Left hindlimb (tissue), 1 donor: ENCODE measurements at places on chromosomes 11 and 22.

GRCh38 chr11:60844870-60845221 lies 2.9 kb downstream of the CCDC86 start:
- DNase-seq = no peak

- DNase-seq = no peak
Observed at GRCh38 chr22:44452531-44453420, 45.3 kb downstream of the RTL6 start.

DNA sequence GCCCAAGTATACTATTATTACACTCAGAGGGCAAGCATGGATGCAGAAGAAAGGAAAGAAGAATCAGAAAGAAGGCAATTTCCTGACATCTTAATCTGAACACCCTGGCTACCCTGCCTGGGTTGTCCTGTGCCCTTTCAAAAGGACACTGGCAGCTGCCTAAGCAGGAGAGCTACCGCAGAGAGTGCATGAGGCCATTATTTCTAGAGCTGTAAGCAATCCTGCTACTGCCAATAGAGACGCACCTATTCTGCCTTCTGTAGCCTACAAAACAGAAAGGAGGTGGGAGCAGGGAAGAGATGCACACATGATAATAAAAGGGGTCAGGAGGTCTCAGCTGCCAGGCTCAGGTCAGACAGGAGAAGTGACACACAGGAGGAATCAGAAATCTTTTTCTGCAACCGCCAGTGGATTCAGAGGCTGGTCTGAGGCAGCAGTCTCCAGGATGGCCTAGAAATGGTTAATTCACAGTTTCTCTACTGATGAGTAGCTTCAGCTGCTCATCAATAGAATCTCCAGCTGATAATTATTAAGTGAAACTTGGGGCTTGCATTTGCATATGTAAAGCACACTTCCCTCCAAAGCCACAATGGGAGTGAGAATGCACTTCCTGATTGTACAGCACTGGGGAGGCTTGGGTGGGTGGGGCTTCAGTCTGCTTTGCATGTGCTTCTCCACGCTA lies 253.9 kb downstream of the LARGE1 start:
- no peak for DNase-seq

DNA sequence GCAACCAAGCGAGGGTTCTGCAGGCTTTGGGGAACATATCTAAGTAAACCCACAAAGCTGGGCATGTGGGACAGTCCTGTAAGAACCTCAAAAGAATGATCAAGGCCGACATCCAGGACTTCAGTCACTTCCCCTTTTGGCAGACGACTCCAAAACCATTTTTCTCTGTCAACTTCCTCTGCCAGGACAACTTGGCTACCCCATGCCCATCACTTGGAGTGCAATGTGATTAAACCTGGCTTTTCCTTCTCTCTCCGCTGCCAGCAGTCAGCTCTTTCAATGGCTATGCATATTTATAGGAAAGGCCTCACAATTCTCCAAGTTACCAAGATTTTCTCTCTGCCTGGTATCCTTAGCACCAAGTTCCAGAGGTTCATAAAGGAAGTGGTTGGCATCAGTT lies 78.9 kb downstream of the C11orf58 start:
- DNase-seq = no peak

DNA sequence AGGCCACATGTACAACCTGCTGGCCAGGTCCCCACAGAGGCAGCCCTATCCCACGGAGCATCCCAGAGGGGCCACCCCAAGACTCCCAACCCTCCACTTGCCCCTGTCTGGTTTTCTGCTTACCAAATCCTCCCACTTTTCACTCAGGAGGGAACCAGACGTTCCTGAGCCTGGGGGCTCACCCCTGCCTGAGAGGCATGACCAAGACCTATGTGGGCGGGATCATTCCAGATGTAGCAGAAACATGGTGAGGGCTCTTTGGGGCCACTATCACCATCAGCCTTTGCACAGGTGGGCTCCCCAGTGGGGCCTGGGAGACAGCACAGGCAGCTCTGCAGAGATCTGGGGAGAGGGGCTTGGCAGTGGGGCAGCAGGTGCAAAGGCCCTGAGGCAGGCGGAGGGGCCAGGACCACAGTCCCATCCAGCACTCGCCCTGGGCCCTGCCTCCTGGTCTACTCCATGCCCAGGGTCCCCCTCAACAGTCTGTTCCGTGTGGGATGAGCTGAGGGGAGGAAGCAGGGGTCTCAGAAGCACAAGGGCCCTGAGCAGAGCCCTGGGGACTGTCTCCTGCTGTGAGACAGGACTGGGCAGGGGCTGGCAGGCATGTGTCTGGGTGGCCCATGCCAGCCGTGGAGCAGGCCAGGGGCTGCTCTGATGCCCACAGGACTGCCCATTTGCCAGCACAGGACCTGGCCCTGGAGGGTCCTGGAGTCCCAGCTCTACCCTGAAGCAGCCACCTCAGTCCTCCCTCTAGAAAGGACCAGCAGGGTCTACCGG lies 9.4 kb downstream of the PIM3 start:
- peak; percentile 26 for DNase-seq

GRCh38 chr11:39570526-39570925 lies 1888.9 kb downstream of the LRRC4C start:
- DNase-seq = no peak

- DNase-seq = no peak
Observed at GRCh38 chr11:93236741-93237675, 39.2 kb upstream of the SLC36A4 start.

GRCh38 chr11:46291441-46292150 lies 14.1 kb downstream of the CREB3L1 start:
- DNase-seq = no peak

DNA sequence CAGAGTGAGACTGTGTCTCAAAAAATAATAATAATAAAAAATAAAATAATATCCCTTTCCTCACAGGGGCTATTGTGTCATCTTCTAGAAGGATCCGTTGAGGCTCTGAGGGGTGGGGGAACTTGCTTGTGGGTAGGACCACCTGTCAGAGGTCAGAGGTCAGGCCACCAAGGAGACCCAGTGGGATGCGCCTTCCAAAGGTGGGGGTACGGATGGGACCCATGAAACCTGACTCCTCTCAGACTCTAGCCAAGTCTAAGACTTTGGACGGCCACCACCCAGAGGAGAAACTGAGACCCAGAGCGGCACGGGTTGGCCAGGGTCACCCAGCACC lies 367 bp upstream of the MMP11 start:
- no peak for DNase-seq

- no peak for DNase-seq
Observed at GRCh38 chr11:127443297-127443696, 442.7 kb upstream of the KIRREL3 start.

DNA sequence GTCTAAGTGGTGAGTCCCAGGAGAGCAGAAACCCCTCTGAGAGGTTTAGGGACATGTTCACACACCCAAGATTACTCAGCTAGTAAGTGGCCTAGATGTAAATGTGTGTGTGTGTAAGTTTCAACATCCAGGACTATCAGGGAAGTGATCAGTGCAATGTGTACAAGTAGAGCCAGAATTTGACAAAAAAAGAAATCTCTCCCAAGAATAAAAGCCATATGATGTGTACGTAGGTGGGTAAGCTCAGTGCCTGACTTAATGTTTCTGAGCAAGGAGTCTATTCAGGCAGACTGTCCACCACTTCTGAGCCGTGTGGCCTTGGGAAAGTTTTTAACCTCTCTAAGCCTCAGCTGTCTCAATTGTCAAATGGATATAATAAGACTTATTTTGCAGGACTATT lies 133.8 kb upstream of the NAV2 start:
- no peak for DNase-seq

DNA sequence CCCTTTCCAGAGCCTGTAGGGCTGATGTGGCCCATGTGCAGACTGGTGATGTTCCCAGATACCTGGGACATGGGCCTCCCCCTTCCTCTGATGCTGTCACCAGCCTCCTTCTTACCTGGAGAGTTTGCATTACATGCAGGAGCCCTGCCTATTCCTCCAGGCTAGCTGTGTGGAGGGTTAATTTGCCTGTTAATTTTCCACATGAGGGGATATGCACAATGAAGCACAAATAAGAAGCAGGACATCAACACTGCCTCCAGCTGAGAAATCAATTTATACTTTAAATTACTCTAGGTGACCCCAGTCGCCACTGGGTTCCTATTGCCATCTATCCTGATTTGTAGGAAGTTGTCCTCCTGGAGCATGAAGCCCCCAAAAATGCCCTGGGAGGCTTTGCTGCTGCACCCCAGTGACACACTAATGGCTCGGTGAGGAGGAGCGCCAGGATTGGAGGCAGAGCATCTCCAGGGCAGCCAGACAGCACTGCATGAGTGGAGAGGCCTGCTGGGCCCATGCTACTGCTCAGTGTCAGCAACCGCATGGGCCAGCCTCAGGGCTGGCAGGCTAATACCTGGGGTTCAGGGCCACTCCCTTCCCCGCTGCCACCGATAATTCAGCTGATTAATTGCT lies 101.6 kb upstream of the USP47 start:
- DNase-seq = no peak

DNA sequence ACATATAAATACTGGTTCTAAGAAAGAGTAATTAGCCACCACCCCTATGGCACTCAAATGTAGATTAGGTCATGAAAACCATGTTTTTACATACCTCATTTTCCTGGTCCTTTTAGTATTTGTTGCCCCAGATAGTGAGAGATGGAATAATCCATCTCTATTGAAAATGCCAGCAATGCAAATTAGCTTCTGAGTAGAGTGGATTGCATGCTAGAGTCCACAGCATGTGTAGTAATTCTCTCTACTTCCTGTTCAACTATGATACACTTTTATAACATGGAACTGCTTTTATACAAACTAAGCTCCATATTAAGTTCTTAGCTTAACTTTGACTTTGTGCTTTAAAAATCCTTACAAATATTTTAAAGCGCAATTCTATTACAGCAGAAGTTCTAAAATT lies 73.2 kb downstream of the TRPC6 start:
- no peak for DNase-seq

DNA sequence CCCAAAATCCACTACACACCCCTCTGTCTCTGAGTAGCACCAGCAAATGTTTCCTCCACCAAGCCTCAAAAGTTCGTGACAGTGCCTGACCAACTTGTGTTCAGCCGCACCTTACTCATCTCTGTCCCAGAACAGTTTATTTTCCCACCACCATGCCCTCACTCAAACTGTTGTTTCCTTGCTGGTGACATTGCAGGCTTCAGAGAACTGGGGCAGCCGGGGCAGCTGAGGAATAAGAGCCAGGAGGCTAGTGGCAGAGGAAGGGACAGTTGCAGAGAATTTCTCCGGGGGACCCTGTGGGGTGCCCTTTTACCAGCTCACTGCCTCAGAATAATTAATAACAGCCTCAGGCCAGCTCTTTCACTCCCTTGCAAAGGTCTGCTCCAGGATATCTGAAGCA lies 709 bp upstream of the KCNE3 start:
- no peak for DNase-seq

DNA sequence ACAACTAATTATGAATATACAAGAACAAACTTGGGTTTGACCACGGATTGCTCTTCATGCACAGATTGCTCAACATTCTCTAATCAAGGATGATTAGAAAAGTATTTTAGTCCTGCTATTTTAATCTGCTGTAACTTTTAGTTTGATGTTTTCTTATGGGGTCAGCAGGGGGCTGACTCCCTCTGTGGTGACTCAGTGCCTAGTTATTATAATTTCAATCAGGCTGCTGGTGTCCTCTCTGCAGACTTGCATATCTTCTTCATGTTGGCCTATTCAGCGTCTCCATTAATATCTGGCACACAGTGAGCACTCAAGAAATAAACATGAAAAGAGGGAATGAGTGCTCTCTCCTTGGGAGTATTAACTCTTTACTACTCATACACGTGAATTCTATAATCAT lies 223.8 kb upstream of the DDI1 start:
- no peak for DNase-seq

DNA sequence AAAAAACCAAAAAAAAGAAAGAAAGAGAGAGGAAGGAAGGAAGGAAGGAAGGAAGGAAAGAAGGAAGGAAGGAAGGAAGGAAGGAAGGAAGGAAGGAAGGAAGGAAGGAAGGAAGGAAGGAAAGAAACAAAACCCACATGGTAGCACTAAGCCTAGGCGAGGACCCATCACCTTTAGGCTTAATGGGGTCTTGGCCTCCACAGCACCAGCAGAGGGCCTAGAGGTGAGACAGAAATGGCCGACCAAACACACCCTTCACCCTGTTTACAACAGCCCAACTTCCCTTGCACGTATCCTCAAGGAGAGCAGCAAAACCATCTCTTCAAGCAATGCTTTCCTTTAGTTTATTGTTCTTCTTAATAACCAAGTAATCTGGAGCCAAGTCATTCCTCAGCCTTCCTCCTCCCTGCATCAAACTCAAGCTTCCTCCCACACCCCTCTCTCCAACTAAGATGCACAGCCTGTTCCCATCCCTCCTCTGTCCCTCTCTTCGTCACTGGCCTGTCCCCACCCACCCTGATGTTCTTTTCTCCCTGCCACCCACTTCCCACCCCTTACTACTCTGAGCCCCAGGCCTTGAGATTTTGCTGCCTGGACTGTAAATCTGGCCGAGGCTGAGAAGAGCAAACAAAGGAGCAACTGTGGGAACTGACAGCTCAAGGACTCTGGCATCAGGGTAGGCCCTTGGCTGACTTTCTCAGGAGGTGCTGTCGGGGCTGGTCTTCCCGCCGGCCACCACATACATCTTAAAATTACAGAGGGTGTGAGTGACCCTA lies 26.0 kb downstream of the POU2AF1 start:
- peak; percentile 69 for DNase-seq

- DNase-seq = no peak
Observed at GRCh38 chr22:44462246-44463010, 35.6 kb downstream of the RTL6 start.

DNA sequence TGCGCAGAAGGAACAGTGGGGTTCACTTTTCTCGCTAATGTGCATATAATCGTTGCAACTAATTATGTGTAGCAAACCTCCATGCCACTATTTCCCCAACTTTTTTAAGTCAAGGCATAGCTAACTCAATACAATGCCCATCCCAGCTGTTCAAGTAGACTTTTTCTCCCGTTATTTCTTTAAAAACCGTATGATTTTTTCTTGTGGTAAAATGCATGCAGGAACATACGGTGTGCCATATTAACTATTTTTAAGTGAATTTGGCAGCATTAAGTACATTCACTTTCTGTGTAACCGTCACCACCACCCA lies 2.8 kb upstream of the DUSP8 start:
- no peak for DNase-seq

DNA sequence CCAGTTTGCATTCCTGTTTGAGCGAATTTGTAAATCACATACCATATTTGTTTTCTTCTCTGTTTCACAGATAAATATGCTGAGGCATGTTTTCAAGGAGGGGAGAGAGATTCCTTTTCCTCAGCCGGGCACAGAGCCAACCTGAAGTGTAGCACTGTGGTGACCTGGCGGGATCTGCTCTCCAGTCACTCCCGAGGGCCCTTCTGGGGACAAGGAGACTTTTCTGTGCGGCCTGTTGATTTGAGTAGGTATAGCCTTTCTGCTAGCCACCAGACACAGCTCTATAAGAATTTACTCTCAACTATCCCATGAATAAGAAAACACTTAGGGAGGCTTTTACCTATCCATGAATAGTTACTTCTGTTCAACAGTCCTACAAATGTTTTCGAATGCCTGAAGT lies 63.5 kb upstream of the FDX1 start:
- peak; percentile 55 for DNase-seq
